ENCODE measurements at places on chromosomes 1 and 21.

GRCh38 chr1:202750024-202750423 is 39.8 kb upstream of the SYT2 start:
- no peak for DNase-seq

- peak; percentile 5 for DNase-seq
Observed at GRCh38 chr1:210681158-210681557, 352.5 kb downstream of the HHAT start.

GRCh38 chr1:21903638-21904453 is 33.3 kb downstream of the HSPG2 start:
- peak; percentile 61 for DNase-seq

DNA sequence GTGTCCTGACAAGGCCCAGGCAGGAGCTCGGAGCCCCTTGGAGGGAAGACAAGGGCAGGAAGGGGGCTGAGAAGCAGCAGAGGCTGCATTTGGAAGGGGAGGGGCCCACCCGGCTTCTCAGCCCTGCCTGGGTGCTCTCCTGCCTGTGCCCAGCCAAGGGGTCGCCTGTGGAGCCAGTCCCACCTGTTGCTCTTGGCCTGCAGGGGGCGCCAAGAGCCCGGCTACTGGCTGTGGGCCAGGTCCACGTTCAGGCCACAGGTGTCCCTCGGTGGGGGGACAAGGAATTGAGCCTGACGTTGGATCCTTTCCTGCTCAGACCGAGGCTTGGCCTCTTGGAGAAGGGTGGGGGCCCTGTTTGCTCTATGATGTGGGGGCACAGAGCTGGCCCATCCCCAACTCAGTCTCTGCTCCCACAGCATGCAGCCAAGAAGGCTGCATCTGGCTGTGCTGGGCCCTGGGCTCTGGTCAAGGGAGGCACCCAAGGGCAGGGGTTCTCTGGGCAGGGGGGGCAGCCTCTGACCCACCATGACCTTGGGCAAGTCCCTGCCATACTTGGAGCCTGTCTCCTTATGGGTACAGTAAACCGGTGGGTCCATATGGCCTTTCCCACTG is 10.9 kb downstream of the WNT4 start:
- peak; percentile 30 for DNase-seq

DNA sequence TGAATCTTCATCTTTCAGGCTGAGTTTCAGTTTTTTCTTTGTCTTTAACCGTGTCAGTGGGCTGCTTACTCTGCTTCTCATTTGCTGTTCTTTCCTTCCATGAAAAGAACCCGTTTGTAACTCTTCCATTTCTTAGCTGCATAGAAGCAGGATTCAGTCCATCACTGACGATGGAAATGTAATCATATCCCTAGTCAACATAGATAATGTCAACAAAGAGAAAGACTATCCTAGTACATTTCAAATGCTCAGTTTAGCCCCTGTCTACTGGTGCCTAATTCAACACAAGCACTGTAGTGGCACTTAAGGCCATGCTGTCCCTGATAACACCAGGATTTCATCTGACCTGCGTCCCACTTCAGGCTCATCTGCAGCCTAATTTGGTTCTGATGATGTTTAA is 376 bp downstream of the GBP1 start:
- DNase-seq: no peak

DNA sequence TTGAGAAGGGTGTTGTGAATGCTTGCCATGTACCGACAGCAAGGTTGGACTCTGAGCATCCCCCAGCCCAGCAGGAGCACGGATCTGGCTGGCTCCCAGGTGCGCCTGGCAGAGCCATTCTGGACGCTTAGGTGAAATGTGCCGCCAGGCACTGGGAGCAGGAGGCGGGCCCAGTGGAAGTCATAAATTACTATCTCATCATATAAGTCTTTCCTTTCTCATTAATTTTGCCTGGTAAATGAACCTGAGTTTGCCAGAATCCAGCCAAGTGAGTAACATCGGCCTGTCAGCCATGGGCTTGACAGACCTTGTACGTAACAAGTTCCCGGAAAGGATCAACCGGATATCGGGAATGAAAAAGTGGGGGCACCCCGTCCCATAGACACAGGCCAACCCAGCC is 179.5 kb upstream of the ARHGEF16 start:
- no peak for DNase-seq

DNA sequence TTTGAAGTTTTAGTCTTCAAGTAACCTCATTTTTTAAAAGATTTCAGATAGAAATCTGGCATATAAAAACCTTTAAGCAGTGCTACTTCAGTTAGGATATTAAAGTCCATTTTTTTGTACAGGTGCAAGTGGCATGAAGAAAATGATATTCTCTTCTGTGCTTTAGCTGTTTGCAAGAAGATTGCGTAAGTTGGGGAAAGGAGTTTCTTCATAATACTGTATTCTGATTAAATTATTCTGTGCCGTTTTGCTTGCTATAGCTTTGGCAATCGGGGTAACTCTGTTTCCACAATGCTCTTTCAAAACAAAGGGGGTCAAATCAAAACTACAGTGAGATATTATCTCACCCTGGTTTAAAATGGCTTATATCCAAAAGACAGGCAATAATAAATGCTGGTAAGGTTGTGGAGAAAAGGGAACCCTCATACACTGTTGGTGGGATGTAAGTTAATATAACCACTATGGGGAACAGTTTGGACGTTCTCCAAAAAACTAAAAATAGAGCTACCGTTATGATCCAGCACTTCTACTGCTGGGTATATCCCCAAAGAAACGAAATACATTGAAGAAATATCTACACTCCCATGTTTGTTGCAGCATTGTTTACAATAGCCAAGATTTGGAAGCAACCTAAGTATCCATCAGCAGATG is 27.1 kb downstream of the MAEL start:
- DNase-seq: no peak

DNA sequence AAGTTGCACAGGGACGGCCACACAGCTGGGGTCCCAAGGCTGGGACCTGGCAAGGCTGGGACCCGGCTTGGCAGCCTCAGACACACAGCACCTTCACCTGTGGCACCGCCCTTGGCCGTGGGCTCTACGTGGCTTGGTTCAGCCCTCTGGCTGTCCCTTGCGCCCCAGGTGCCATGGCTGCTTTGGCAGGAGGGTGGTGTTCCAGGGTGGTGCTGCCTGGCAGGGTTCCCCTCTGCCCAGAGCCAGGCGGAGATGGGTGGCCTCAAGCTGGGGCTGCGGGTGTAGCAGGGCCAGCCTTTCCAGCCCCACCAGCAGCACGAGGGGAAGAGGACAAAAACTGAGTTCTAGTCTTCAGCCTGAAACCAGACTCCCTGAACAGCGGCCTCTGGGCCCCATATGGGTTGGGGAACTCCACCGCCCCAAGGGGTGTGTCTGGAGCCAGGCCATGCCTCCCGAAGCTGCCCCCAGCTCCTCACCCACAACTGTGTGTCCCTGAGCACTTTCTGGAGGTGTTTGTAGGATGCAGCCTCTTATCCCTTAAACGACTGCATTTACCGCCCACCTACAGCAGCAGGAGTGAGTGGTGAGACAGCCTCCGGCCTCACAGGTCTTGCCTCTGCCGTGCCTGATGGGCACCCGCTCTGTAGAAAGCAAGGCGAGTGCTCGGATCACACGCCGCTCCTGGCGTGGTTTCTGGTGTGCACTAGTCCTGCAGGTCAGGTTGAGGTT is 92.3 kb downstream of the PDE9A start:
- no peak for DNase-seq

- DNase-seq: no peak
Observed at GRCh38 chr1:205122489-205122882, 708 bp upstream of the RBBP5 start.

DNA sequence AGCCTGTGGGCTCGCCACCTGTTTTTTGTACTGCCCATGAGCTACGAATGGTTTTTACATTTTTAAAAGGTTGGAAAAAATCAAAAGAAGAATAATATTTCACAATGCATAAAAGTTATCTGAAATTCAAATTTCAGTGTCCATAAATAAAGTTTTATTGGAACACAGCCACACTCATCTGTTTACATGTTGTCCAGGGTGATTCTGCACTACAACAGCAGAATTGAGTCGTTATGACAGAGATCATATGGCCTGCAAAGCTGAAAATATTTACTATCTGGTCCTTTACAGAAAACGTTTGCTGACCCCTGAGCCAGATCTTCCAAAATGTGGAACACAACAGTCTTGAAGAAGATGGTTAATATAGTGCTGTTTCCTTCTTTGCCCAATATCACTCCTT is 89.4 kb downstream of the TM2D1 start:
- DNase-seq: no peak

GRCh38 chr1:103156966-103157365 is 48.6 kb upstream of the COL11A1 start:
- no peak for DNase-seq

- DNase-seq: no peak
Observed at GRCh38 chr21:42452401-42453223, 43.4 kb downstream of the RSPH1 start.

DNA sequence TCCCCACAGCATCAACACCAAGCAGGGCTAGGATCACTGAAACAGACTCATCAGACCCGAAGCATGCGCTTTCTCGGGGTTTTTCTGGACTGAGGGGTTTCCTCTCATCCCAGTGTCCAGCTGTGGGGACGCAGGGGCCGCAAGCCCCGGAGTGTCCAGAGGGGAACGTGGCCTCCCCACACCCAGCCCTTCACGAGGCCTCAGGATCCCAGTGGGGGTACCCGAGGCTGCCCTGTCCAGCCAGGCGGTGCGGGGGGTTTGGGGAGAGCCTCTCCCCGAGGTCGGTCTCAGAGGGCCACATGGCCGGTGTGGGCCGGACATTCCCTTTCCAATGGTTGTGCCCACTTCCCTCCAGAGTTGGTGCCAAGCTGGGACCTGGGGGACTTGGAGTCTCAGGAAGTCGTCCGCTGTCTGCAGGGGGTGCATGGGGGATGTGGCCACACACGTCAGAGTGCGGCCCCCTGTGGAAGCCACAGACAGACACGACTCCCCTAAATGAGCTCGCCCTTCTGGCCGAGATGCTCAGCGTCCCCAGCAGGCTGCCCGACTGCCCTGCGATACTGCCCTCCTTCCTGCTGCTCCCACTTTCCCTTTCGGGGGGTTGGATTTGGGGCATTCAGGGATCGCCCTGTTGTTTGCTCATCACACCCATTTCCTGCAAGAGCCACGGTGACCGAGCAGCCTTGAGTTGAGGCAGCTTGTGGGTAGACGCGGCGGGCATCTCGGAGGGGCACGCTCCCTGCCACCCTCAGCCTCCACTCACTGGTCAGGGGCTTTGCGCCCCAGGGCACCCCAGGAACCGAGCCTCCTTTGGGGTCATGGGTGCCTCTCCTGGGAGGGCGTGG is 4.1 kb downstream of the COL6A1 start:
- DNase-seq: no peak

DNA sequence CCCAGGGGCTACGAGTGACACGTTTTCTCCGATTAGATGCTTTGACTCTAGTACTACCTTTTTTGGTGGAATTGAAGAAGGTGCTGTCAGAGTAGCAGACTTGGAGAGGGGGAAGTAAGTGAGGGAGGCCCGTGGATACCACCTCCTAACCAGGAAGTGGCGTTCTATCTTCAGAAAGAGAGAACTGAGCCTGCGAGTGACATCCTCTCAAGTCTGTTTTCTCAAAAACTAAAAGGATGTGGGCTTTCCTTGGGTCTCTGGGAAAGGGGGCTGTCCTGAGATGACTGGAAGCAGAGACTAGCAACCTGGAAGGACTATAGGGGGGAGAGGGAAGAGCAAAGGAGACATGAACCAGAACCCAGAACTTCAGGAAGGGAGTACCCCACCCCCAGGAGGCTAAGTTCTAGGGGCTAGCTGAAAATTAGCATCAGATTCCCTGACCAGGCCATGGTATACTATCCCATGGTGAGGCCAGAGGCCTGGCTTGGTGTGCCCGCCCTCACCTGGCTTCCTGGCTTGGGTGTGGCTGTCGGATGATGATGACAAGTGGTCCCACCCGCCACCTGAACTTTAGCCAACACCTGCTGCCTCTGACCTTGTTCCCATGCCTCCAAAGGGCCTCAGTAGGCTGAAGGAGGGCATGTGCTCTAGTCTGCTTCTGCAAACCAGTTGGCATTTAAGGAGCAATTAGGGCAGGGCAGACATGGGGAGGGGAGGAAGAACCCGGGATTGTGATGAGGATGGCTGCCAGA is 49.1 kb downstream of the ATP2B4 start:
- no peak for DNase-seq

- DNase-seq: peak; percentile 63
Observed at GRCh38 chr1:100868364-100868995, 26.2 kb downstream of the EXTL2 start.

GRCh38 chr21:32592929-32593502 is 7.7 kb upstream of the TCP10L start:
- DNase-seq: no peak

DNA sequence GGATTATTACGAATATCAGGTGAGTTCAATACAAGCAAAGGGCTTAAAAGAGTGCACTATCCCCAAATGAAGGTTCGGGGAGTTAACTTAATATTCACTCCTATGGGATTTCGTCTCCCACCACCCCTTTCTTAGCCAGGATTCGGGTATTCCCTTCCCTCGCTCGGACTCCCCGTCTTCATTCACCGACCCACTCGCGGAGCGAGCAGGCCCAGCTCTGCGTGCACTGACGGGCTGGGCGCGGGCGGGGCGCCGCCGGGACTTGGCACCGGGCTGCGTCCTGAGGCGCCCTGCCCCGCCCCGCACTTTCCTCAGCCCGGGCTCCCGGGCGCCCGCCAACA is 7.7 kb upstream of the MPZL1 start:
- DNase-seq: peak; percentile 86

DNA sequence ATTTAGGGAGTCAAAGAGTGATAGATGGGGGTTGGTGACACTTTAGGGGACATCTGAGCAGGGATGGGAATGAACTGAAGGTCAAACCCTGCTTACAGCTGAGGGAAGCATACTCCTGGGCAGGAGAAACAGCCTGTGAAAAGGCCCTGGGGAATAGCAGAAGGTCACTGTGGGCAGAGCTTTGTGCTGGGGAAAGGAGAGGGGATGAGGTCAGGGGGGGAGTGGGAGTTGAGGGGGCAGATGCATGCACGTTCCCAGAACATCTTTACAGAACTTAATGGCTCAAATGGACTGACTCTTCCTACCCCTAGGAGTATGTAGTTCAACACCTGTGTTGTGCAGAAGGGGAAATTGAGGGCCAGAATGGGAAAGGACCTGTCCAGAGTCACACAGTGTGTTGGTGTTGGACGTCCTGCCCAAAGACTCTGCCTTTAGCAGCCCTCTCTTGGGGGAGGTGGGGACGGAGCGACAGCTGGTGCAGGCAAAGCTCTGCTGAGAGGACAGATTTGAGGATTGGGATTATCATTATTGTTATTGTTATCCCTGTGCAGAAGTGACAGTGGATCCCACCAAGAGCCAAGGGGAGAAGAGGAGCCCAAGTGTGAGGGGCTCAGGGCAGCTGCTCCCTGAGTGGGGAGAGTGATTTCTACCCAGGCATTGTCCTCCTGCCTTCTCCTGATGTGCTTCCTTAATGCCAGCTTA is 116.5 kb downstream of the PTPRU start:
- DNase-seq: no peak

DNA sequence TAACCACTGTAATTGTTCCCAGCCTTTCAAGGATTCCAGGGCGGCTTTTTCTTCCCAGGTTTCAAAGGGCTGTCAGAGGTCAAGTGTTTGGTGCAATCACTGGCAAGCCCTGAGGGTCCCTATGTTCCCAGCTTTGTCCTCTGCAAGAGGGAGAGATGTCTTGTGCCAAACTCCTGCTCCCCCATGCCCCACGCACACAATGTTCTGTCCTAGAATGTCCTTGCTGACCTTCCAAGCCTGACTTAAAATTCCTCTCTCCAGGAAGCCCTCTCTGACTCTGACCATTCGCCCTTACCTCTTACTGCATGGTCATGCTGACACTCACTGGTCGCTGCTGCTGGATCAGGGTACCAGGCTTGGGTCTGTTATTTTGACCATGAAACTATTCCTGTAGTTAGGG is 152.5 kb upstream of the KCND3 start:
- DNase-seq: no peak
